ENCODE measurements at places on chromosomes 6 and 20.

DNA sequence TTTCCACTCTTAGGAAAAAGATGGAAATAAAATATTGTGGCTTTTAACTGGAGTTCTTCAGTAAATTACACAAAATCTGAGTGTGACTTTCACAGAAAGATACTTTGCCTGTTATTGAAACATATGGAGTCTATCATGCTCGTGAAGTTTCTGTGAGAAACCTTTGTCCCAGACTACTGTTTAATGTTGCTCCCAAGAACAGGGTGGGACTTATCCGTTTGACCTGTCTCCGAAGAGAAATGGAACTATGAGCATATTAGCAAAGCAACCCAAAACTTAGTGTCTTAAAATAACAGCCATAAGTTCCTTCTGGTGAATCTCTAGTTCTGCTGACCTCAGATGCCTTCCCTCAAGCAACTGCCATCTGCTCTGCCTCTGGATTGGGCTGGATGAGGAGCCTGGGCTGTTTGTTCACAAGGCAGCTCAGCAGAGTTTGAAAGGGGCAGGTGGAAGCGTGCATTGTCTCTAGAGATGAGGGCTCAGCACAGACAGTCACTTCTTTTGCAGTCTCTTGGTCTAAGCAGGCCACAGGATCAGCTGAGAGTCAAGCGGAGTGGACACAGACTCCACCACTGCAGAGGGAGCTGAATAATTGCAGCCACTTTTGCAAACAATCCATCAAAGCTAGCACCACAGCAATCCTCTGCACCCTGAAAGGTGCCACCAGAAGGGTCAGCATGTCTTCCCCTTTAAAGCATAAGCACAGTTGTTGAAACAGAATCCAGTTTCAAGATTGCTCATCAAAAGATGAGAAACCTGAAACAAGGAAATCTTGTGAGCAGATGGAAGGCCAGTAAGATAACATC is 52.8 kb downstream of the MYB start:
- DNase-seq: no peak

GRCh38 chr6:75498862-75499261 is 5.3 kb upstream of the FILIP1 start:
- no peak for DNase-seq

DNA sequence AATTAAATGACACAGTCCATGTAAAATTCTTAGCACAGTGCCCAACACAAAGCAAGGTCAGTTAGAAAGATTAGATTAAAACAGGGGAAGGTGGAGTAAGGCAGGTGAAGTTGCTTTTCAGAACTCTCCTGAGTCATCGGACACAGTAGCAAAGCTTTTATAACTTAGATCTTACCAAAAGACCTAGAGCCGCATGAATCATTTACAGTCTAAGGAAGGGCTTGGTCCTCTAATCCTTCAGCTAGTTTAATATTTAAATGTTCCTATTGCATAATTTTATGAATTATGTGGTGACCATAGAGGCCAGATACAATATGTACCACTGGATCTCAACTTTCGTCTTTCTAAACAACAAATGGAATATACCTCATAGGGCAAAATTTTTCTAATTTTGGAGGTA is 202.1 kb upstream of the SNX9 start:
- DNase-seq: no peak

GRCh38 chr6:34560366-34561226 is 4.5 kb upstream of the SPDEF start:
- DNase-seq: no peak

DNA sequence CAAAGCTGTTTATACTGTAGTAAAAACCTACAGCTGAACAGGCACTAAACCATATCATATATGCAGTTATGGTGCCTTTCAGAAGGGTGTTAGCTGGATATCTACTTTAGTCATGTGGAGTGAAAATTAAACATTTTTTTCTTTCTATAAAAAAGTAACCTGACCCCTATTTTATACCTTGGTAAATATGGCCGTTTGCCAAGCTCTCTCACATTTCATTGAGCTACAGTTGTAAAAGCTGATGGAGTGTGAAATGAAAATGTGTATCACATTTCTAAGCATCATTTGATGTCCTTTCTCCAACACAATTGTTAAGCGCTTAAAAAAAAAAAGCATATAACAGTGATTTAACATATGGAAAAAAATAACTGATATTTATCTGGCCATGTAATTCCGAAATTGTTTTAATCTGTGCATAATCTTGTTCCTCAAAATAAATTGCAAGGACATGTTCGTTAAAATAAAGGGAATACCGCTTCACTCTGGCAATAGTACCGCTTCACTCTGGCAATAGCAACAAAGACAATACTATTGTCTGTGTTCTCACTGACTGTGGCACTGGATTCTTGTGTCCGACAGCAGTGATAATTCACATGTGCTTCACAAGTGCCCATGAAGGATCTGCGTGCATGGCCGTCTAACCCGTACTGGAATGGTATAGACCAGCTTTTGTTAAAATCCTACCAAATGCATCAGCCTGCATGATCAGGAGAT is 391.8 kb upstream of the SOX4 start:
- no peak for DNase-seq

DNA sequence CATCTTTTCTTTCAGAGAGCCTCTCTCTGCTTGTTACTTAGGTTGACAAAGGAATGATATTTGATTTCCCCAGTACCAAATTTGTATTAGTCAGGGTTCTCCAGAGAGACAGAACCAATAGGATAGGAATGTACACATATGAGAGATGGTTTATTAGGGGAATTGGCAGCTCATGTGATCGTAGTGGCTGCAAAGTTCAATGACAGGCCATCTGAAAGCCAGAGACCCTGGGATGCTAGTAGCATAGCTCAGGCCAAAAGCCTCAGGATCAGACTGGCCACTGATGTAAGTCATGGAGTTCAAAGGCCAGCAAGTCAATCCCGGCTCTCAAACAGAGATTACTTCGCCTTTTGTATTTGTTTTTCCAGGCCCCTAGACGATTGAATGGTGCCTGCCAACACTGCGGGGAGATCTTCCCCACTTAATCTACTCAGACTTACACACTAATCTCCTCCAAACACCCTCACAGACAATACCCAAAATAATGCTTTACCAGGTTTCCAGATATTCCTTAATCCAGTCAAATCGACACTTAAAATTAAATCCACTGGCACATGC is 215.5 kb downstream of the ALDH8A1 start:
- DNase-seq: no peak

DNA sequence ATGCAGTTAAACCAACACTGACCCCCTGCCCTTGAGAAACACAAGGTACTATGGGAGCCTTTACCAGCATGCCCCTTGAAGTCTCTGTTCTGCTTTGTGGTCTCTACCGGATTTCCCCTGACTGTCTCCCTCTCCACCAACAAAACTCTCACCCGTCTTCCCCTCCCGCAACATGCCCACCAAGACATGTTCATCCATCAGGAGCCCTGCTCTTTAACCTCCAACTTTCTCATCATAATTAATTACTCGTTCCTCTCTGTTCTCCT is 1.1 kb downstream of the ZNF165 start:
- no peak for DNase-seq

DNA sequence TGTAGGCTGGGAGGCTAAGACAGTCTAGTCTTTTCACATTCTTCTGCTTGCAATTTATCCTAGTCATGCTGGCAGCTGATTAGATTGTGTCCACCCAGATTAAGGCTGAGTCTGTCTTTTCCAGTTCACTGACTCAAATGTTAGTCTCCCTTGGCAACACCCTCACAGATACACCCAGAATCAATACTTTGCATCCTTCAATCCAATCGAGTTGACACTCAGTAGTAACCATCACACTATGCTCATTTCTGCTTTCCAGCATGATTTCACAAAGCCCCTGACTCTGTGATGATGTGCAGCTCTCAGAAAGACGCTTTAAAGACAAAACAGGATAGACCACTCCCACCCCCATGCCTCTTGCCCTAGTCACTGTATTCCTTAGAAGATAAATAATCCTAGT is 693.0 kb downstream of the HTR1B start:
- no peak for DNase-seq

GRCh38 chr6:134740473-134741199 is 209.3 kb downstream of the ALDH8A1 start:
- no peak for DNase-seq

Data from esophagus squamous epithelium (tissue), 5 donors.